ENCODE measurements at places on chromosomes 3 and 15.
A peak's percentile ranks its signal among the peaks of the same experiment; 100 is the strongest.

GRCh38 chr3:10992943-10993728 is 588 bp downstream of the SLC6A1 start:
- no peak for DNase-seq

GRCh38 chr3:25480811-25481210 is 52.7 kb downstream of the RARB start:
- DNase-seq: no peak

DNA sequence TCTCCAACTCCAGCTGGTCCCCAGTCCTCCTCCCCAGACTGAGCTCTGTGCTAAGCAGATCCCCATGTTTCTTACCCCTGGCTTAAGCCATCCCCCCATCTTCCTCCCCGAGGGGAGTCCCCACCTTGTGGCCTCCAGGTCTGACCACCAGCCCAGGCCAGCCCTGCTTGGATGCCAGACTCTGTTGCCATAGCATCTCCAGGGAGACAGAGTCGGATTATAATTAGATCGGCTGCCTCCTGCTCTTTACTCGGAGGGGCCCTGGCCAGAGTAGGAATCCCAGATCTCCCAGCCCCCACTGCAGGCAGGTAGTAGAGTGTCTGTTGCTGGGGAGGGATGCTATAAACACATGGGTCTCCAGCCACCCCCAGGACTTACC is 2.4 kb downstream of the KLHDC8B start:
- no peak for DNase-seq

DNA sequence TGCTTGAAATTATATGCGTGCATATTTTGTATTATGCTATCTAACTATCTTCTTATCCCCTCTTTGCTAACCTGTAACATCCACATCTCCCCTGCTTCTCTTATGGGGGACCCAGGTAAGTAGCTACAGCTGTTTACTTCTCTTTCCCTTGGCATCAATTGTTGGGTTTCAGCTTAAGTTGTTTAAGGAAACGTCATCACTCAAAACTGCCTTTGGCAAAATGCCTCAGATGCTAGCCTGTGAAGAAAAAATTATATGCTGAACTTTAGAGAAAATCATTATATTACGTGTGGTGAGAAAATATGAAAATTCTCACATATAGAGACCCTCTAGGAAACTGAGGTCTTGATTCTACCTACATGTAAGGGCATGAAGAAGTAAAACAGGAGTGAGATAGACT is 447.0 kb upstream of the NECTIN3 start:
- DNase-seq: no peak

GRCh38 chr3:44334326-44334725 is 4.2 kb upstream of the TCAIM start:
- no peak for DNase-seq

DNA sequence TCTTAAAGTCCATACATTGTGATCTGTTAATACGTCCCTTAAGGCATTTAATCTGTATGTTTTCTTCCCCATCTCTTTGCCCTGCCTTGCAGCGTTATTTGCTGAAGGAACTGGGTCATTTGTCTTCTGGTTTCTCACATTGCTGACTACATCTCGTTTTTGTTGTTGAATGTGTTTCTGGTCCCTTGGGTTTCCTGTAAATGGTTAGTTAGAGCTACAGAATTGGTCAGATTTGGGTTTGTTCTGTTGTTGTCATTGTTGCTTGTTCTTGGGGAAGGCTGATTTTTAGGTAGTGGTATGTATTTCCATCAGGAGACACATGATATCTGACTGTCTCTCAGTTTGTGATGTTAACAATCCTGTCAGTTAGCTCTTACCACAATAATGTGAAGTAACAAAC is 27.0 kb upstream of the ITPKA start:
- DNase-seq: no peak

DNA sequence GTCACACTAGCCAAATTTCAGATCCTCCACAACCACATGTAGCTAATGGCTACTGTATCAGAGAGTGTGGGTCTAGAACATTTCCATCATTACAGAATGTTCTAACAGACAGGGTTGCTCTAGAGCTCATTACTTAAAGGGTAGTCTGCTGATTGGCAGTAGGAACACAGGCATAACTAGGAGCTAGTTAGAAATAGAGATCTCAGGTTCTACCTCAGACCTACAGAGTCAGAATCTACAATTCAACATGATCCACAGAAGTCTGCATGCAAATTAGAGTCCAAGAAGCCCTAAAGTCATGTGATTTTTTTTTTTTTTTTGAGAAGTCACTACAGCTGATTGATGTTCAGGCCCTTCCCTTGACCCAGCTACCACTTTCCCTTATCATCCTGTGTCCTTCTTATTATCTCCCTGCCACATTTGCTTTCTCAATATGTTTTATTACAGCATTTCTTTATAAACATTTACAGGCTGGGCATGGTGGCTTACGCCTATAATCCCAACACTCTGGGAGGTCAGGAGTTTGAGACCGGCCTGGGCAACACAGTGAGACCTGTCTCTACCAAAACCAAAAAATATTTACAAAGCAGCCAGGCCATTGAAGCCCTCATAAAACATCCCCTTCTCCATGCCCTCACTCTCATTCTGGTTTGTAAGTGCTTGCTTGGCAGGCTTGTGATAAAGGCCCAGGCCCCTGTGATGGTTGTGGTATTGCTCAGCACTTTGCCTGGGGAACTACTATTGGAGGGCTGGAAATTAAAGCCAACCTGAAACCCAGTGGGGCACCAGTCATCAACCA is 3.8 kb upstream of the ABHD5 start:
- DNase-seq: no peak

- DNase-seq: peak; percentile 5
Measured at GRCh38 chr3:122183521-122183892, at the start of gene CASR. TSS of gene CASR (plus strand) at chr3:122183668. CDS start at chr3:122254190, 70,522 bp downstream.

DNA sequence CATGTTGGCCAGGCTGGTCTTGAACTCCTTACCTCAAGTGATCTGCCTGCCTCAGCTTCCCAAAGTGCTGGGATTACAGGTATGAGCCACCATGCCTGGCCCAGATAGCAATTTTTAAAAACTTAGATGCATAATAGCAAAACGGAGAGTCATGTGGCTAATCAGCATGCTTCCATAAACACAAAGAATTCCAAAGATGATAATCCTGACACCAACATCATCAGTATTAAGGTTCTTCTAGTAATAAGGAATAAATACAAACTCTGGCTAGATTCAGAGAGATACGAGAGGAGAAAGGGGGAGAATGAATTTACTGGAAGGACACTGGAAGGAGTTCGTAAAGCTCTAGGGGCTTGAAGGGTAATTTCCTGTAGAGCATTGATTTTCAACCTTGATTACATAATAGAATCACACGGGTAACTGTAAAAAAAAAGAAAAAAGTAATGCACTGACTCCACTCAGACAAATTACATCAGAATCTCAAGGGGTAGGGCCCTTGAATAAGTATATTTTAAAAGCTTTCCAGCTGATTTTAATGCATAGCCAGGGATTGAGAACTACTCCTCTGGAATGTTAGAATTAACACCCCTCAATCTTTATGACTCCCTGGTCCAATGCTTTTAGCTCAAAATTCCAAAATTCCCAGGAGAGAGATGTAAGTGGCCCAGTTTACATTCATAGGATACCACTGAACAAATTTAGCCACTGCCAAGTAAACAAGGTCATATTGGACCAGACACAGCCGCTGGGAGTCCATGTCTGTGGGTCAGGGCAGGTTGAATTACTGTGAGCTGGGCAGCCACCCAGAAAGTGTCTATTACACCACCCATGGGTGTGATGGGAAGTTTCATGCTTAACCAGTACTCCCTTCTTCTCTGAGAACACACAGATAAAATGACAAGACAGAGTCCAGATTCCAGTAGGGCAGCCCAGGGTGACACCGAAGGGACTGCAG is 243.9 kb downstream of the TBL1XR1 start:
- no peak for DNase-seq

- no peak for DNase-seq
Measured at GRCh38 chr15:94053626-94054025, 177.7 kb upstream of the MCTP2 start.

- no peak for DNase-seq
Measured at GRCh38 chr3:197858133-197858532, 67.1 kb downstream of the LRCH3 start.

DNA sequence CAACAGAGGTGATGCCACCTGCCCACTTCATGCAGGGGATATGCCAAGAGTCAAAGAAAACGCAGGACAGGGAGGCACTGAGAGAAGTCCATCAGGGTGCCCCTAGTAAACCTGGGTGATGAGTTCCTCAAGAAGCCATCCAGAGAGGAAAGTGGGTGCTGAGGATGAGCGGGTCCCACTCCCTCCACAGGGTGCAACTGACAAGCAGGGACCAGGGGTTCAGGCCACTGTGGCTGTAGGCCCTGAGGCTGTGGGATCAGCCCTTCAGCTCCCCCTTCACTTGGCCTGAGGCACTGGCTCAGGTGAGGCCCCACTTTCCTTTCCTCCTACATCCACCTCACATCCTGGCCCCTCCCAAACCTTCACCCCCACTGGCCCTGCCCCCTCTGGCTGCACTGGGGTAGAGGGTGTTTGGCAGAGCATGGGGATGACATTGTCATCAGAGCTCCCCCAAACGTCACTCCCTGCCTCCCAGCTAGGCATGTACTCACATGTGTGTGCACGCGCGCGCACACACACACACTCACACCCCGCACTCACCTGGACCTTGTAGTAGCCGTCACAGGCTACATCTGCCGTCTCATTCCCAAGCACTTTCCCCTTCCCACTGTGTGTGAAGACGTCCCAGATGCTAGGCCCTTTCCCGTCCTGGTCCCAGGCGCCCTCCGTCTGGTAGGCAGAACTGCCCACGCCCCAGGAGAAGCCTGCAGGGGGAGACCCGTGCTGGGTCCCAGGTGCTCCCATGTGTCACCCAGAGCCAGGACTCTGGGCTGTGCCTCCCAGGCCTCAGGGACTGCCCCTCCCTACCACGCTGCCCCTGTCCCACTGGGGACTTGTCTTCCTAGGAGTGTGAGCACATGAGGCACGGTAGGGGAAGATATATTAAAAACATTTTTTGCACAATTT is 1.4 kb downstream of the LCTL start:
- DNase-seq: no peak

GRCh38 chr3:30918761-30919160 is 24.3 kb upstream of the GADL1 start:
- DNase-seq: no peak

- DNase-seq: no peak
Measured at GRCh38 chr3:21447476-21448151, 303.4 kb downstream of the ZNF385D start.

- no peak for DNase-seq
Measured at GRCh38 chr3:105830836-105831235, 38.0 kb downstream of the CBLB start.

DNA sequence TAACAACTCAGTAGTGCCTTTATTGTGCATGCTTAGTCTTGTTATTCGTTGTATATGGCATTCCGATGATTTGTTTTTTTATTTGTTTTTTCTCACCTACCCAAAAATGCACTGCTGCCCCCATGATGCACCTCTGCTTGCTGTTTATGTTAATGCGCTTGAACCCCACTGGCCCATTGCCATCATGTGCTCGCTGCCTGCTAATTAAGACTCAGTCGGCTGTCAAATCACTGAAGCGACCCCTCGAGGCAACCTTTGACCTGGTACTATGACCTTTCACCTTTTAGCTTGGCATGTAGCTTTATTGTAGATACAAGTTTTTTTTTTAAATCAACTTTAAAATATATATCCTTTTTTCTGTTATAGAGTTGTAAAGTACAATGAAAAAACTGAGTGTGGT is 177.8 kb downstream of the MBNL1 start:
- no peak for DNase-seq

DNA sequence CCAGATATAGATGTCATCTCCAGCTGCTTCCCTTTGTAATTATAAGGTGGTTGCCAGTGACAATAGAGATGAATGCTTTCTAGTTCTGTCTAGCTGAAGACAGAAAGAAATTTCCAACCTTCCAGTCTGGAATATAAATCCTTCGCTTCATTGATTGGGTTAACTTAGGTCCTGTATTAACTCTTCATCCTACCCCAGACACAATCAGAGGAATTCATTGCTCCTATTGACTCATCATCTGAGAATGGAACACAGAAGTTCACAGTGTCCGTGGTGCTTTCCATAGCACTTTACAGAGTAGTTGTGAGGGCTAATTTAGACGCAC is 241.4 kb downstream of the NFKBIZ start:
- DNase-seq: peak; percentile 55

DNA sequence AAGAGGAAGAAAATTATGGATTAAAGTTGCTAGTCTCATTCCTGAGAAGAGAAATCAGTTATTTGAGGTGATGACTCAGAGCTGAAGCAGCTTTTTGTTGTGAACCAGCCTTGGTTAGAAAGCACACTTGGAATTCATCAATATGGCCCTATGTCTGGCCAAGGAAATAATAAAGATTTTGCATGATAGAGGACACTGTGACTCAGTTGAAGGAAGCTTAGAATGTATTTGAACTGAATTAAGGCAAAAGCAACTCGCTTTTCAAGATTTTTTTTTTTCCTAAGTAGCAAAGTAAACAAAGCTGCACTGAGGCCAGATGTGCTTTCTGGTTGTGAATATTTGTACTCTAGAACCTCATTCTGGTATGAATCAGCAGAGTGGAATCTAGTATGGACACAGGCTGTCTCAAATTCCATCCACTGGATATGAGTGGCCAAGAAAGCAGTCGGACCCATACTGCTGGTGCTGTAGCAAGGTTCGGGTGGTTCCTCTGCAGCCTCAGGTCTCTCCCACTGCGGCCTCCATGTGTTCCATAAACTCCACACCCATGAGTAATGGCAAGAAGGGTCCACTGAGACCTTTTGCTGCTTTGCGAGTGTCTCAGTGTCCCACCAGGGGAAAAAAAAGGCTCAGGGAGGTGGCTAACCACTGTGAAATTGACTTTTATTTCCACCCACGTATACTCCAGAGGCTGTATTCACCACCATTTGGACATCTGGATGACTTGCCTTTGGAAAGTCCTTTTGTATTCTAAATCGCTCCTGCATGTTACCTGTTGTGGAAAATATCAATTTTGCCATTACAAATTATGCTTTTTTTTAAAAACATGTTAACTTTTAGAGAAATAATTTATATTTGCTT is 53.1 kb downstream of the TGFBR2 start:
- peak; percentile 72 for DNase-seq

GRCh38 chr3:102457644-102458043 is 22.8 kb downstream of the ZPLD1 start:
- no peak for DNase-seq

DNA sequence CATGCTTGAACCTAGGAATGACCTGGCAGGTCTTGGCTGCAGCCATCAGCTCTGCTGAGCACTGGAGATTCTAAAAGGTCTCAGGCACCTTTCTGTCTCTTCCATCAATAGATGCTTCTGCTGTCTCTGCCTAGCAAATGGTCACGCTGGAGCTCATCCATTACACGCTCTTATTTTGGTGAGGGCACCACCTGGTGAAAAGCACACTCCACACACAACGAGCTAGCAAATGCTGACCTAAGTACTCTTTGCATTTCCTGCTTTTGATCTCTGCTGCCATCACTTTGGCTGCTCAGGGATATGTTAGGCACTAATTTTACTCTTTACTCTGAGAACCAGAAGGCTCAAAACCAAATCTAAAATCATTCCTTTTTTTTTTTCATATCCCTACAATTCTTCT is 91.3 kb downstream of the RAB11A start:
- DNase-seq: no peak
